G401 (cell line): ENCODE measurements at places on chromosomes 1 and 21. TPM values are rescaled to one million over a fixed set of nuclear protein-coding genes. Genes with fewer than 3 reads are reported as not detected.

Gene CDKN2C
- total RNA-seq = 98.3 and 104 TPM in 2 replicates

DNA sequence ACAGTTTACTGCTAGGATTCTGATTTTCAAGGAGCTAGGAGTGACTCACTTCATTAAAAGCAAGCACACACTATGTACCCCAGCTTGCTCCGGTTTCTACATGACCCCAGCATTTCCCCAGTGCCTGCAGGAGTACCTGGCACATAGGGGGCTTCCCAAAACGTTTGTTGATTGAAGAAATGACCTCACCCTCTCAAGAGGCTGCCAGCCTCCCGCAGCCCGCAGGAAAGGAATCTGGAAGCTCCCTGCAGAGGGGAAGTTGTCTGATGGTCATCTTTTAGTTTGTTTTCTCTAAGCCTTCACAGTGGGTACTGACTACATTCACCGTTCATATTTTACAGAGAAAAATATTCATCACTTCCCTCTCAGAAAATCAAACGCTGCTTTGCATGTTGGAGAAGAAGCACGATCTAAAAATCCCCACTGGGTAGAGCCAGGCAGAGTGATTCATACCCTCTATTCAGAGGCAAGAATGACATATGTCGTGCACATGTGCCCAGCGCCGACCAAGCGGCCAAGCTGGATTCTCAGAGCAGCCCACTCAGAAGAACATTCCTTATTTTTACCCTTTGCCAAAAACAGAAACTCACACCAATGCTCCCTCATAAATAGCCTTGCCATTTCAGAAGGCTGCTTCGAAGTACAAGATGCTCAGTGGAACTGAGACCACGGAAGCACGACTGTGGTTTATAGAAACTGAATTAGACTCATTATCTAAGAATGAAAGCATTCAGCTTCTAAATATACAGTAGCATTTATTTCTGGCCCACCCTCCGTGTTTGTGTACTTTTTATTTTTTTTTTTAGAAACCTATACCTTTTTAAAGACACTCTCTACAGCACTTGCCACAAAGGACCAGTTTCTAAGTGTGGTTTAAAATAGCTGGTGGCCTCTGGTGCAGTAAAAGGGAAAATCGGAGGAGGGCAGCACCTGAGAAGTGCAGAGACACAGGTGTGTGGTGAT, 143.2 kb downstream of the MIS18A start:
- peak; percentile 10 for DNase-seq

GRCh38 chr1:25031966-25032667, 102.0 kb upstream of the RUNX3 start:
- DNase-seq = no peak

DNA sequence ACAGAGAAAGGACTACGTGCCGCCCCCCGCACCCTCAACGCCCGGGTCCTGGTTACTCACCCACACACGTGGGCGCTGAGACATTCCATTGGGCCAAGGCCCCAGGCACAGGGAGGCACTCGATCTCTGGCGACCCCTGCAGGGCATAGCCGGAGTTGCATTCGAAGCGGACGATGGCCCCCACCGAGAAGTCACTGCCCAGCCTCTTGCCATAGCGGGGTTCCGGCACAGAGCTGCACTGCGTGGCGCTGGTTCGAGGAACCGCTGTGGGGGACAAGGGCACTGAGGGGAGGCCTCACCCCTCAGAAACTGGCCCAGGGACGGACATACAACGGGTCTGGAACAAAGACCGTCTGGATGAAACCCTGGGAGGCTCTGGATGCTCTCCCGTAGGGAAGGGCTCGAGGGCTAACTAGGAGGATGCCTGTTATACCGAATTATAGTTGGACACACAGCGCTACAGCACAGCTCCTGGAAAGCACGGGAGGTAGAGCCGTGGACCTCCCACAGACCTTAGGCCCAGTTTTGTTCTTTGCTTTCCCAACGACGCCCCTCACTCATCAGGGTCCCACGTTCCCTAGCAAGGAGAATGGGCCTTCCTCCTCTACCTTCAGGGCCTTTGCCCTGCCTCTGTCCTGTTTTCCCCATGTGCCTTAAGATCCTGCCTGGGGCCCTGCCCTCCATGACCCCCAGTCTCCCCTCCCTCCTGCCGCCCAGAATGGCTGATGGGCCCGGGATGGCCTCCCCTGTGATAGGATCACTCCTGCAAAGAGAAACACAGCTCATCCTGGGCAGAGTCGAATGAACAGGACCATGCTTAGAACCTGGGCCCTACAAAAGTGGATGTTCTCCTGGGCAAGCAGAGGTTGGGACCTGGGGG, 152.8 kb downstream of the ZSCAN20 start:
- DNase-seq = no peak

DNA sequence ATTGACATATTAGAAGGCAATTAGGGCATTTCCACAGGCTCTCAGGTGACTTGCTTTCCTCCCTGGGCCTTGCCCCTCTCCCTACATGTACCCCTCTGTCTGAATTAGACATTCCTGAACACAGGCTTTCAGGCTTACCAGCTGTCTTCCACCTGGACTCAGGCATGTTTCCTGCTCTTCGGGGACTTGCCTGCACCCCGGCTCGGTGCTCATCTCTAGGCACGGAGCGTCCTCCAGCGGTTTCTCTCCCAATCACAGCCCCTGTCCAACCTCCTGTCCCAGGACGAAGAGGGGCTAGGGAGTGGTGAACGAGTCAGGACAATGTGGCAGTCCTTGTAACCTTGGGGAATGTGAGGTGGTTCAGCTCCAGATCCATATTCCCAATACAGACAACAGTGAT, 4.2 kb downstream of the PROK1 start:
- DNase-seq = no peak

DNA sequence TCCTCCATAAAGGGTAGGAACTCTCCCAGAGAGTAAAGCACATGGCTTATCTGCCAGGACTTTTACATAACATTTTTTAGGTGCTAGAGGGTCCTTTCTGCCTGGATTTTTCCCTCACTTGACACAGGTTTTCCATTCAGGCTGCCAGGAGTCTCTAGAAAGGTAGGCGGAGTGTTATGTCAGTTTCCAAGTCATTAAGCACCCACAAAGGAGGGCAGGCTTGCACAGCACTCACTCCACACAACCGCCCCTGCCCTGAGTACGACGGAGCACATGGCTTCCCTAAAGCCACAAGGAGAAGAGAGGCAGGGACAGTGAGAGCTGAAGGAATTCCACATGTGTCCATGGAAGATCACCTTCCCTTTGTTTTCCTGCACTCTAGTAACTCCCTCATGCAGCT, 55.7 kb downstream of the CAPZB start:
- no peak for DNase-seq

DNA sequence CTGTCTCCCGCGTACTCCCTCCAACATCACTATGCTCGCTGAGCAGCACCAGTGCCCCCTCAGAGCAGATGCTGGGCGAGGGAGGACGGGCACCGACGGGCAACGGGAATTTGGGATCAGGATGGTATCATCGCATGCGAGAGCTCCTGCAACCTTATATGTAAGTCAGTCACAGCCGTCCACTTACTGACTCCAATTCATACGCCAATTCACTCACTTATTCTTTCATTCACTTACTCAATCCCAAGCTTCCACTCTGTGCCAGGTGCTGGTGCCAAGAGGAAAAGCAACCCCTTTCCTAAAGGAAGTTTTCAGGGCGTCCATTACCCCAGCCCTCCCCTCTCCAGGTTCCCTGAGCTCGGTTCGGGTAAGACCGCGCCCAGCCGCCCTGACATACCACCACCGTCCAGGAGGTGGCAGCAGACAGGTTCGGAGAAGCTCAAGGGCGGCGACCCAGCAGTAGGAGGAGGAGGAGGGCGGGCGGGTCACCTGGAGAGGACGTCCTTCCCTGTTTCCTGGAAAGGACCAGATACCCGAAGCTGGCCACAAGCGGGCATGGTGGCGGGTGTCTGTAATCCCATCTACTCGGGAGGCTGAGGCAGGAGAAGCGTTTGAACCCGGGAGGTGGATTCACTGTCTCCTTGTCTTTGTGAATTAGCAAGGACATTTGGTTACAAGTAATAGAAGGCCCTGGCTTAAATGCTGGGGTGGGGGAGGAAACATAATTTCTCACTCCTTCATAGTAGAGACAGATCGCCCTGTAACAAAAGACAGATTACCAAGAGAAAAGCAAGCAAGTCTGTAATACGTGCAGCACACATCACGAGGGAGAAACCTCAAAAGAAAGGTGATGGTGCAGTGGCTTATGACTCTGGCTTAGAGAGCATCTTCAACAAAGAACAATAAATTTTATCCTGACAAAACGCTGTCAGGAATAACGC, 7.6 kb upstream of the IL22RA1 start:
- peak; percentile 92 for DNase-seq
